Motor neuron (in vitro differentiated cells): ENCODE measurements at places on chromosomes 3 and 15. TPM values are rescaled to one million over a fixed set of nuclear protein-coding genes. Genes with fewer than 3 reads are reported as not detected.

DNA sequence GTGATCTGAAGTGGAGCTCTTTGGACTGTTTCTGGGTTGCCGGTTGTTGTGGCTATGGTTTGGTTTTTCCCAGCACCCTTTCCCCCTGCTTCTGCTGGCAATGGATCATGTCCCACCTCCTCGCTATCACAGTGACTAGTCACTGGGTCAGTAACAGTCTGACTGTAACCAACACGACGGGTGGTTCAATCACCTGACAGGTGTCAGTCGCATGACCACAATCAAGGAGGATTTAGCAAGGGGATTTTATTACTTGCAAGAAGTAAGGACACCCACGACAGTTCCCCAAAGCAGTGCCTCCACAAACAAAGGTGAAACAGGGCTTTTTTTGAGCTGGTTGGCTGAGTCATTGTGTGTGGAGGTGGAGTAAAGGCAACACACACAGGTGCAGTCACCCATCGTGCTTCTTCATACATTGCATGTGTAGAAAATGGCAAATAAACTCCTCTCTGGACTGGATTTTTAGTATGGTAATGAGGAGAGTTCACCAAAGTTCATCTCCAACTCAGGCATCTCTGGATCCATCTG, 58.8 kb upstream of the FAM3D start:
- no peak for ATAC-seq

DNA sequence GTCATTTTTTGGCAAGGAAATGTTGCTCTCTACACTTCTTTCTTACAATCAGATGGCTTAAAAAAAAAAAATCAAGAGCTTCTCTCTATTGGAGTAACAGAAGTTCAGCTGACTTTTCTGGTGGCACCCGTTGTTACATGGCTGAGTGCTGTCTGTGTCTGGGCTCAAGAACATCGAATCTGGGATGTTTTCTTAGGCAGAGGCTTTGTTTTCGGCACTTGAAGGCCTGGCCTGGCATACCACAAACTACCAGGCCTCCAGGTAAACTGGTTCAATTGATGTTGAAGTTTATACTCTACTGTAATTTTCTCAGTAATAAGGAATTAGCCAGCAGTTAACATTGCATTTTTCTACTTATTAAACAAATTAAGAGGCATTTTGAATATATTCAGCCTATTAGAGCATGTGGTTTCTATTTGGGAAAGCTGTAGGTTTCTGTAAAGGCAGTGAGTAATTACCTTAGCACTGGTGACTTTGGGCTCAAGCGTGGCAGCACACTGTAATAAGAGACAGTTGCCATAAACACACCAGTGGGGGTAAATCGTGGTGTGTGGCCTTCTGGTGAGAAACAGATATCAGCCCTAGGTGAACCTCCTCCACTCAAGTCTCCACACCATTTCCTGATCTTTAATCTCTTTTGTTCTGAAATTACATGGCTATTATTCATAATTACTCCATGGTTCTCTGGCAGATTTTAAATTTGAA, 544.7 kb downstream of the MECOM start:
- ATAC-seq, result no peak

DNA sequence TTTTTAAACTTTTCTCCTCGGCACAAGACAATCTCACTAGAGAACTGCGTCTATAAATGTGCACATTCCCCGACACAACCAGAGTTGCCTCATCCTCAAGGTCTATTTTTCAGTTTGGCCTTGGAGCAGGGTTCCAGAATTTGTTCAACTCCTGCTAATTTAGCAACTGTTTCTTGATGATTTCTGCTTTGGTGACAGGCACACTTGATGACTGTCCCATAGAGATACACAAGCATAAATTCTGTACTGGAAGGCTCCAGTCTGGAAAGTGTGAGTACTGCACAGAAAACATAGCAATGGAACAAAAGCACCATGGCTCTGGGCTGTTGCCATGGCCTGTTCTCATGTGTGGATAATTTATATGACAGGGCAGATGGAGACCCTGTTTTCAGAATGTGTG, 379.6 kb upstream of the PDZRN3 start:
- peak; percentile 98 for ATAC-seq

- peak; percentile 12 for ATAC-seq
These were observed 643 bp downstream of the MYO5A start for GRCh38 chr15:52527911-52528563.

The SNX22 gene
- 4.3 and 5.0 TPM in 2 replicates for total RNA-seq

GRCh38 chr3:62462104-62462762, 88.9 kb upstream of the FEZF2 start:
- ATAC-seq, result no peak

The MKRN3 gene
- 0.75 and 1.2 TPM in 2 replicates for total RNA-seq

DNA sequence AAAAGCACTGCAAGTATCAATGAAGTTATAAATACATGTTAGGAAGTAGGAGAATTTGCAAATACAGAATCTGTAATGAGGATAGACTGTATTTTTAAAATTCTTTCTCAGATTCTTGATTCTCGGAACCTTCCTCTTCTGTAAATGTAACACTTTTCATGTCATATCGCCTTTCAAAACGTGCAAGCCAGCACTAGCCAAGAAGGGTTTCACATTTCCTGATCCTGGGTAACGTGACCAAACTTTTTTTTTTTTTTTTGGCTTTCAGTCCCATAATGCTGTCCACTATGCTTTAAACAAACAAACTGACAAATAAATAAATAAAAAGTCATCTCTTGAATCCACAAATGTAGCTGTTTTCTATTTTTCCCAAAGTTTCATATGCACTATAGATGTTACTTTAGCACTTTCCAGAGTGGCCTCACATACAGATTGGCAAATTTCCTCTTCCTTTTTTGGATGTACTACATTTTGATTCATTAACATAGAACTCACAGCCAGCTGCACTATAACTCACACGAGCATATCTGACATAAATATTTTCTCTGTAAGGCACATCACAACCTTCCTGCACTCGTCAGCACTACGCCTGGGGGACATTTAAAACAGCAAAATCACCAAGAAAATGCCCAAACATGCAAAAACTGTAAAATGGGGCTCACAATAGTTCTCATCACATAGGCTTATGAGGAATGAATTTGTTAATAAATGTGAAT, 208.1 kb downstream of the OSBPL10 start:
- no peak for ATAC-seq

DNA sequence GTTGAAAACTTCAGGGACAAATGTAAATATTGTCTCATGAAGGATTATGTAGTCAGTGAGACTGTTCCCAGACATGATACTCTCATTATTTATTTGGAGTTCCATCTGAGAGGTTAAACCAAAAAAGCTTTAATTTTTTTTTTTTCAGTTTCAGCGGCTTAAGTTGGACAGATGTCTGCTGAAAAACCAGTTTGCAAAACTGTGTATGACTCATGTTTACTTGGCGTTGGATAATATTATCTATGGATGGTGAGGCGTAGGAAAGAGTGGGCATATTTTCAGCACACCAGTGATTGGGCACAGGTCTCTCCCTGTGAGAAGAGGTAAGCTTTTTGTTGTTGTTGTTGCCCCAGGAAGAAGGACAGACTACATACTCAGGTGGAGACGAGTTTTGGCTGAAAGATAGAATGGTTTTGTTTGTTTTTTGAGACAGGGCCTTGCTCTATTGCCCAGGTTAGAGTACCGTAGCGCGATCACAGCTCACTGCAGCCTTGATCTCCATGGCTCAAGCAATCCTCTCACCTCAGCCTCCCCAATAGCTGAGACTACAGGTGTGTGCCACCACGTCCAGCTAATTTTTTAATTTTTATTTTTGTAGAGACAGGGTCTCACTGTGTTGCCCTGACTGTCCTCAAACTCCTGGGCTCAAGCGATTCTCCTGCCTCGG, 16.4 kb upstream of the ANXA2 start:
- peak; percentile 46 for ATAC-seq

The FBXO40 gene
- total RNA-seq, result 0.04 and 0.54 TPM in 2 replicates

- ATAC-seq, result peak; percentile 44
These were observed 47.9 kb downstream of the OPA1 start for GRCh38 chr3:193640728-193641439.

The NDUFAF3 gene
- total RNA-seq, result 92.8 and 100 TPM in 2 replicates

GRCh38 chr3:12724794-12725193, 34.3 kb downstream of the TMEM40 start:
- ATAC-seq, result no peak
